ENCODE measurements at places on chromosomes 7 and 10. TPM values are rescaled to one million over a fixed set of nuclear protein-coding genes. Genes with fewer than 3 reads are reported as not detected.

DNA sequence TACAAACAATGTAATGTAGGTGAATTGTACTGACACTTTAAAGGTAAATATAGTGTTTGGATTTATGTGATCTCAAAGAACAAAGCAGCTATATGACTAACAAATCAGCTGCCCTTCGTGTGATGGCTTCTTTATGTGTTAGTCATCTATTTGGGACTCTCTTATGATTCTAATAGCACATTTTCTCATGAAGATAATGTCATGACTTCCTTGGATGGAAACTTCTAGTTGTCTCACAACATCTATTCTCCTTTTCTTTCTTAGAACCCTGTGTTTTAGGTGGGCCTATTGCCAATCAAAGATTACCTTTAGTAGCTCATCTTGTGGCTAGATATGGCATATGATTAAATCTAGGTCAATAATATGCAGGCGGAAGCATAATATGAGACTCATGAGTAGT is 45.0 kb downstream of the TMEM106B start:
- no peak for DNase-seq

GRCh38 chr7:155831807-155832524 is 19.7 kb upstream of the SHH start:
- no peak for DNase-seq

The TCERG1L gene
- total RNA-seq = 0.99 TPM

The TRIM4 gene
- total RNA-seq = 19.1 TPM

- no peak for DNase-seq
Observed at GRCh38 chr10:10053051-10053450, 964.6 kb upstream of the CELF2 start.

The AGMO gene
- total RNA-seq = 1.4 TPM

GRCh38 chr10:76487582-76487981 is 1056.2 kb downstream of the LRMDA start:
- DNase-seq = no peak

GRCh38 chr7:20440472-20441105 is 109.9 kb downstream of the ITGB8 start:
- no peak for DNase-seq

GRCh38 chr10:24605141-24605540 is 118.5 kb downstream of the ARHGAP21 start:
- no peak for DNase-seq

The FIS1 gene
- 92.0 TPM for total RNA-seq

- no peak for DNase-seq
Observed at GRCh38 chr10:95761939-95762492, 6.1 kb downstream of the ENTPD1 start.

DNA sequence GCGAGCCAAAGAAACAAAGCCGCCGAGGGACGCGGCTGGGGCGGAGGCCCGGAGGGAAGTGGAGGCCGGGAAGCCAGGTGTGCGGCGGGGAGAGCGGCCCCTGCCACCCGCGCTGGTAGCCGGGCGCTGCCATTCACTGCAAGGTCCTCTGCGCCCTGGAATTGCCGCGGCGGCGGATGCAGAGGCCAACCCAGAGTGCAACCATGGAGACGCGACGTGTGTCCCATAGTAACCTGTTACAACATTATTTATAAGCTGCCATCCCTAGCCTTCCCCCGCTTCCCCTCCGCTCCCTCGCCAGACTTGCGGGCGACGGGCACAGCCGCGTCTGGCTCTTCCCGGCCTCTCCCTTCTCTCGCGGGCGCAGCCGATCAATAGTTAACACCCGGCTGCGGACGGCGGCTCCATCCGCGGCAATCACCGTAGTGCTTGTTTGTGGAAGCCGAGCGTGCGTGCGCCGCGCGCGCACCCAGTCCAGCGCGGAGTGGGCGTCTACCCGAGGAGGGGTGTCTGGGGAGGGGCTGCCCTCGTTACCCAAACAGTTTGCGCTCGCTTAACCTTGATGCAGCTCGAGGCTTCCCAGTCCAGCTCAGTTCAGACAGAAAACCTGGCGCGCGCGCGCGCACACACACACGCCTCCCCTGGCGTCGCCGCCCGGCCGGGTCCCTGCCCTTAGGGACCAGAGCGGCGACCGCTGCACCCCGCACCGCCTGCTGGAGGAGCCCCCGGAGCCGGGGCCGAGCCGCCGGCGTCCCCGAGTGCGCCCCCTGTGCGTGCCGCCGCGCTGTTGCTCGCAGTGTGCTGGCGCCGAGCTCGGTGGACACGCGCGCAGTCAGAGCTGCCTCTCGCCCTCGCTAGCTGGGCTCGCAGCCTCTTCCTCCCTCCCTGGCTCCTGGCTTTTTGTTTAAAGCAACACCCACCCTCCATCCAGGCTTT is 165.4 kb upstream of the DPP6 start:
- DNase-seq = peak; percentile 5

DNA sequence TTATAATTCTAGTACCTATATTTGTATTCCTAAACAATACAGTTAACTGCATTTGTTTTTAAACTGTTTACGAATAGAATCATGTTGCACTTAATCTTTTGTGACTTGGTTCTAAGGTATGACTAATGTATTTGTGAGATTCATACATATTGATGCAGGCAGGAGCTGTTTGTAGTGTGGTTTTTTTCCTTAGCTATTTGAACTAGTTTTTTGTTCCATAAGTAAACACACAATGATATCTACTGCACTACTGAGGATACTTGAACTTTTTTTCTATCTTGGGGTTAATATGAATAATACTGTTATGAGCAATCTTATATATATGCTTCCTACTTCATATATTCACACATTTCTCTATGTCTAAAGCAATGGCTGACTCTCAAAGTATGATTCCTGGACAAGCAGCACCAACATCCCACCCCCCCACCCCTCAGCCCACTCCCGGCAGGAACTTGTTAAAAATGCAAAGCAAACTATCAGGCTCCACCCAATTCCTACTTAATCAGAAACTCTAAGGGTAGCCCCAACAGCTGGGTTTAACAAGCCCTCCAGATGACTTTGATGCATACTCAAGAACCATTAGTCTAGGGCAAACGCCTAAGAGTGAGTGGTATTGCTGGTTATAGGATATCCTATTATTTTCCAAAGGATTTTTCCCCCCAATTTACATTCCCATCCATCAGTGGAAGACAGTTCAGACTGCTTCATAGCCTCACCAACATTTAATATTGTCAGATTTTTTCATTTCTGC is 25.8 kb downstream of the BRAF start:
- no peak for DNase-seq

- no peak for DNase-seq
Observed at GRCh38 chr10:99536338-99537085, 3.8 kb downstream of the NKX2-3 start.

- no peak for DNase-seq
Observed at GRCh38 chr7:126440542-126440941, 812.2 kb downstream of the GRM8 start.

GRCh38 chr10:3978761-3979160 is 193.8 kb upstream of the KLF6 start:
- no peak for DNase-seq

DNA sequence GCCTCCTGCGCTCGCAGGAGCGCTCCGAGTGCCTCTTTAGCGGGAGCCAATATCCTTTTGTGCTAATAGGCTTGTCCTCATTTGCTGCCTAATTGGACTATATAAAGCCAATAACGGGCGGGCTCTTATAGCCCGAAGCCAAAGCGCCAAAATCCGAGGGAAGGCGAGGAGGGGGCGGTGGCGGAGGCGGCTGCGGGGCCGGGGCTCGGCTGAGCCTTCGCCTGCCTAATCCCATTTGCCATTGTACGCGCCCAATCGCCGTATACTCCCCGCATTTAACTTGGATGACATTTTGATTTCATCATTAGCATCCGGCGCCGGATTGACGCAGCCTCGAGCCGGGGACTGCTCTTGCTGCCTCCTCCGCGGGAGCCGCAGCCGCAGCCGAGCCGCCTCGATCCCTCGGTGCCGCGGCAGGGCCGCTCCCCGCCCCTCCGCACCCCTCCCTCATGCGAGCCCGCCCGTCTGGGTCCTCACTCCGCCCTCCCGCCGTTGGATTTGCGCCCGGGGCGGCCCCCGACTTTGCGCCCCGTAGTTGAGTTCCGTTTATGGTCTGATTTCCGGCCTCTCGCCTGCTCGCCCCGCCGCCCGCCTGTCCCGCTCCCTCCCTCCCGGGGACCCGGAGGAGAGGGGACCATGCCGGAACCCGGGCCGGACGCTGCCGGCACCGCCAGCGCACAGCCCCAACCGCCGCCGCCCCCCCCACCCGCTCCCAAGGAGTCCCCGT is at the start of gene HMX3:
Gene HMX3, plus strand, starts transcription at position 556 of the 727 bp plus-strand sequence. Its CDS starts 81 bp downstream, at position 637.
- no peak for DNase-seq

DNA sequence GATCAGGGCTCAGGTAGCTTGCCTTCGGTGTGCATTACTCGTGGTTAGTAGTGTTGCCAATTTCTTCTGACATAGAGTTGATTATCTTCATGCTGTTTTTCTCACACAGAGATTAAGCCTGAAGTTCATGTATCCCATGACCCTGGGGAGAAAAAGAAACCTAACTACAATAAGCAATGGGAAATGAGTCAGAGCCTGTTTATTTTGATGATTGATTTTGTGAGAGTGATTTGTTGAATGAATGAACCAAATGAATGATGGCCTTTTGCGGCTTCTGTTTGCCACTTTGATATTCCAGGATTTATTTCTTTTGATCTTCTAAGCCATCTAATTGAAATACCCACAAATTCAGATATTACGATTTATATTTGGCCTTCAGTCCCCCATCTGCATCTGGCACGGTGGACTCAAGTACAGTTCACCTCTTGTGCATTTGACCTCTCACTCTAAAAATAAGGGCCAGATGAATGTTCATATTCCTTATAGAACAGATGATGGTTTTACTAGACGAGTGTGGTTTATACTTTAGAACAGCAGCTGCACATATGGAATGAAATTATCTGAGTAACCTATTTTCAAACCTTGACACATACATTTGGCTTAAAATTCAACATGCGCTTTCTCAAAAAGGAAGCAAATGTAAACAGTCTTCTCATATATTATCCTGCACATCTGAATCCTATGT is 110.7 kb downstream of the PLCE1 start:
- DNase-seq = no peak

The ZNF789 gene
- total RNA-seq = 13.3 TPM

The PDLIM1 gene
- total RNA-seq = 21.9 TPM

GRCh38 chr10:58641708-58642107 is 129.0 kb downstream of the BICC1 start:
- DNase-seq = no peak

DNA sequence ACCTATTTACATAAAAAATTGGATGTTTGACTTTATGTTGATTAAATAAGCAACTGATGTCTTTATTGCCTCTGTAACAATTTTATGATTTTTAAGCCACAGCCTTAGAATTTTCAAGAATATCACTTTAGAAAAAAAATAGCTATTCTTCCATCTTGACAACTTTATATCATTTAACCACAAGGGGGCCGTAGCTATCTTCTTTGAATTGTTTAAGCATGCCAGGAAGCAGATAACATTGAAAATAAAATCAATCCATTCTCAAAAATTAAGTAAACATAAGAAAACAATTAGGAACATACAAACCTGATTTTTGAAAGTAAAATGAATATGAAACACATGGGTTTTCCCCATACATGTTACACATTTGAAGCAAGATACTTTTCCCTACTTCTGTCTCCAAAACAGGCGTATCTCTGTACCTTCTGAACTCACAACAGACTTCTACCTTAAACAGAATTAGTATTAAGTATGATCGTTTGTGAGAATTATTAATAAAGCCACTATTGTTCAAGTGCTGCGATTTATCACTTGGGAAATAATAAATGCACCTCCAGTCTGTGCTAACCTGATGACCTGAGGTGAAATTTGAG is 209.0 kb downstream of the CACNA2D1 start:
- DNase-seq = peak; percentile 22

The C10orf95 gene
- 0.39 TPM for total RNA-seq

The CAV2 gene
- 78.6 TPM for total RNA-seq

GRCh38 chr7:18305866-18306265 is 189.7 kb upstream of the HDAC9 start:
- DNase-seq = no peak

The LRRD1 gene
- total RNA-seq = 0.30 TPM

The BEND7 gene
- 6.9 TPM for total RNA-seq

The CLEC2L gene
- total RNA-seq = 0.99 TPM

GRCh38 chr10:128297709-128298378 is 171.6 kb upstream of the MKI67 start:
- peak; percentile 62 for DNase-seq

DNA sequence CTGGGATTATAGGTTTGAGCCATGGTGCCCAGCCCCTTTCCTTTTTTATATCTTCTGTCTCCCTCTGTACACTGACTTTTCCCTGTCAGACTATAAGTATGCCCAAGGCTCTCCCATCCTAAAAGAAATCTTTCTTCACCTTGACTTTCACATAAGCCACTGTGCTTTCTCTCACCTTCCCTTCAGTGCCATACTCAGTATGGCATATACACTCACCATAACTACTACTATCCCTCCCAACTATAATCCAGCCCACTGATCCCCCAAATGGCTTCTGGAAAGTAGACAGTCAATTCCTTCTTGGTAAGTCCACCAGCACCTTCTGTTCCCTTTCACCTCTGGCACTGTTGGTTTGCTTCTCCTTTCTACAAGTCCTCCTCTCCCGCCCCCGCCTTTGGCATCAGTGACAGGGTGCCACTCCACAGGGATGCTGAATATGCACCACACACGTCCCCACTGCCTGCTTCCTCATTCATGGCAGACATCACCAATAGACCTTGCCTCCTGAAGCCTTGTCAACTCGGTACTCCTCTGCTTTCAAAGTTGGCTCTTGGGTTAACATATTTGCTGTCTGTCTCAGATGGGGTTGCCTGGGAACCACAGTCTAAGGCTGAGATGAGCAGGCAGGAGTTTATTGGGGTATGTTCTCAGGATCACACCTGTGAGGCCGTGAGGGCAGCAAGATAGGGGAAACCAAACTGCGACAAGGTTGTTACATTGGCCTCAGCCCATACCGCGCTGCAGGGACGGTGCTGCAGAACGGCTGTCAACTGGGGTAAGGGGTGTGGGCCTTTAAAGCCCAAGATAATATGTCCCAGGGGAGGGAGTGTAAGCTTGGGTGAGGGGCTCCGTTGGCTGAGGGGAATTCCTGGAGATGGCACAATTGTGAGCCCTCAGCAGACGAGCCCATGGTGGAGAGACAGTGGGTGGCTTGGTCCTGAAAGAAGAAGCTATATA is 7.2 kb upstream of the PSAP start:
- DNase-seq = no peak

The OPALIN gene
- not detected for total RNA-seq

DNA sequence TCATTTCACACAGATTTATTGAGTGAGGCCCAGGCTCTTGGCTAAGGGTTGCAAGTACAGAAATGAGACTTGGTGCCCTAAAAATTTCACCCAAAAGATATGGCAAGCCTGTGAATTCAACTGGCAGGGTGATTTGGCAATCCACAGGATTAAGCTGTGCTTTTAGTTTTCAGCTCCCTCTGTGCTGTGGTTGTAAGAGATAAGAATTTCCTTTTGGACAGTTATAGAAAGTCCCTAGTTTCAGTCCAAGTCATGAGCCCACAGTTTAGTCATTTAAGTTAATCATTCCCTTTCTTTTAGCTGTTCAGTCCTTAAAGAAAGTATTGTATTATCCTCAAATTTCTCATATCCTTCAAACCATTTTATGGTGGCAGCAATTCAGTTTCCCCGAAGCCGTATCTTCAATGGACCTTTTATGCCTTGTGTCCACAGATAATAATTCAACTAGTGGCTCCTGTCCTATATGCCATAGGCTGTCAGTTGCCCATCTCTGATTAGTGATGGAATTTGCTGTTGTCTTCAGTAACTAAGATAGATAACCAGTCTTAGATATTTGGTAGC is 73.4 kb upstream of the NAMPT start:
- DNase-seq = no peak

Data from skin of body (tissue), 3 donors.